Vein endothelial cell (primary cell): ENCODE measurements at places on chromosomes 1 and 21. TPM values are rescaled to one million over a fixed set of nuclear protein-coding genes. Genes with fewer than 3 reads are reported as not detected.

RGS8 gene
- total RNA-seq, result not detected in 2 replicates

DIO1 gene
- not detected in 2 replicates for total RNA-seq

ERI3 gene
- 39.4 and 54.2 TPM in 2 replicates for total RNA-seq

LCE1C gene
- not detected in 2 replicates for total RNA-seq

RNF207 gene
- total RNA-seq, result 8.9 and 56.8 TPM in 2 replicates

TRPM2 gene
- 0.33 and 1.1 TPM in 2 replicates for total RNA-seq

PGLYRP3 gene
- total RNA-seq, result not detected in 2 replicates

ZC3H11A gene
- total RNA-seq, result 116 and 127 TPM in 2 replicates

SPRR2F gene
- not detected in 2 replicates for total RNA-seq

LGR6 gene
- total RNA-seq, result under 0.01 TPM in 1 of 2 replicates, not detected in the other
